ENCODE measurements at places on chromosomes 11 and 22.

- no peak for DNase-seq
Measured at GRCh38 chr11:88623531-88623930, 286.0 kb upstream of the CTSC start.

GRCh38 chr22:24526191-24526590, 28.7 kb downstream of the GUCD1 start:
- no peak for DNase-seq

- DNase-seq: peak; percentile 16
Measured at GRCh38 chr11:44680982-44681597, 45.7 kb upstream of the TSPAN18 start.

DNA sequence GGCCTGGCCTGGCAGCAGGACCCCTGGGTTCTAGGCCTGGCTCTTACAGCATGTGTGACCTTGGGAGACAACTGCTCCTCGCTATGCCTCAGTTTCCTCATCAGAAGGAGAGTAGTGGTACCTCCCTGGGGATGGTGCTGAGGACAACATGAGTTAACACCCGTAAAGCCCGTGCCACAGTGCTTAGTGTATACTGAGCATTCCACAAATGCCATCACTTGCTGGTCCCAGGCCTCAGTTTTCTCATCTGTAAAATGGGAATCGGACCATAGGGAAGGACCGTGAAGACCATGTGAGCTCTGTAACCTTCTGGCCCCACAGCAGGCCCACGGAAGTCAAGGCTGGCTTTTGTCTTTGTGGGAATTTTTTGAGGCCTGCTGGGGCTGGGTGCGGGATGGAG, 52.4 kb downstream of the DHCR7 start:
- DNase-seq: no peak

DNA sequence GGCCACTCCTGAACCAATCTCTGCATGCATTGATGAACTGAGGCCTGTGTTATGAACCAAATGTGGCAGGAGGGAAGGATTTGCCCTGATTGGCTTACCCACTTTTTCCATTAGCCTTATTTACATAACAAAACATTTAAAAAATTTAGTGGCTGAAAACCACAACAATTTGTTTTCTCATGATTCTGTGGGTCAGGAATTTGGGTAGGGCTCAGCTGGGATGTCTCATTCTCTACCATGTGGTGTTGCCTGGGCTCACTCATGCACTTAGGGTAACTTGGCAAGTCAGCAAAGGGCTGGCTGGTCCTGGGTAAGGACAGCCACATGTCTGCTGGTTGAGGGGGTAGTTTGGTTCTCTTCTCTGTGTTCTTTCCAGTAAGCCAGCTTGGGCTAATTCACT, 35.1 kb upstream of the CYP2R1 start:
- no peak for DNase-seq

GRCh38 chr22:42758931-42759629, 38.4 kb upstream of the A4GALT start:
- DNase-seq: no peak

- no peak for DNase-seq
Measured at GRCh38 chr11:35549787-35550186, 24.4 kb upstream of the PAMR1 start.

DNA sequence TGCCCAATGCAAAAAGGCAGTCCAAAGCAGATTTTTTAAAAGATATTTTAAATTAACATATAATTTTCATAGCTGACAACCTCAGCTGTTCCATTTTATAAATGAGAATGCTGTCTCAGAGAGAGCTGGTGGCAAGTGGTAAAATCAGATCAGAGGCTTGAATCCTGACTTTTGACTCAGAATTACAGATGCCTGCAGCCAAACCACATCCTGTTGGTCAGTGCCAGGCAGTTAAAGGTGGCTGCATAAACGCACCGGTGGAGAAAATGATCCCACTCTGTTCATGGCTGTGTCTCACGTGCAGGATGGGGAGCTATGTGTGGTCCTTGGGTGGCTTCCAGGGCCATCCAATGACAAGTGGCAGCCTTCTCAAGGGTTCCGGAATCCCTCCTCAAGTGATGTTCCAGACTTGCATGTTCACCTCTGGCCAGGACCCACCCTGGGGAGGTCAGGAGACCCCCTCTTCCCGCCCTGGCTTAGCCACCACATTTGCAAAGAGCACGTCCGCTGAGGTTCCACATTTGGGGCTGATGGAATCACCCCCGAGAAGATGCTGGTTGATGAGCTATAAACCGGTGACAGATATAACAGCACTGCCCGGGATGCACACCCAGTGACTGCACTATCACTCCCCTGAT, 155.5 kb downstream of the SHANK2 start:
- DNase-seq: no peak

DNA sequence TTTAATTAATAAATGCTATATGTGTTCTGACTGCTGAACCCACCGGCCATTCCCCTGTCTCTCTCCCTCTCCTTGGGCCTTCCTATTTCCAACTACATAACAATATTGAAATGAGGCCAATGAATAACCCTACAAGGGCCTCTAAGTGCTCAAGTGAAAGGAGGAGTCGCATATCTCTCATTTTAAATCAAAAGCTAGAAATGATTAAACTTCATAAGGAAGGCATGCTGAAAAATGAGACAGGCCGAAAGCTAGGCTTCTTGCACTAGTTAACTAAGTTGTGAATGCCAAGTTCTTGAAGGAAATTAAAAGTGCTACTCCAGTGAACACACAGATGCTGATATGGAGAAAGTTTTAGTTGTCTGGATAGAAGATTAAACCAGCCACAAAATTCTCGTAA, 109.2 kb downstream of the TSPAN18 start:
- DNase-seq: no peak

- DNase-seq: no peak
Measured at GRCh38 chr11:83039566-83039965, 32.1 kb downstream of the RAB30 start.

DNA sequence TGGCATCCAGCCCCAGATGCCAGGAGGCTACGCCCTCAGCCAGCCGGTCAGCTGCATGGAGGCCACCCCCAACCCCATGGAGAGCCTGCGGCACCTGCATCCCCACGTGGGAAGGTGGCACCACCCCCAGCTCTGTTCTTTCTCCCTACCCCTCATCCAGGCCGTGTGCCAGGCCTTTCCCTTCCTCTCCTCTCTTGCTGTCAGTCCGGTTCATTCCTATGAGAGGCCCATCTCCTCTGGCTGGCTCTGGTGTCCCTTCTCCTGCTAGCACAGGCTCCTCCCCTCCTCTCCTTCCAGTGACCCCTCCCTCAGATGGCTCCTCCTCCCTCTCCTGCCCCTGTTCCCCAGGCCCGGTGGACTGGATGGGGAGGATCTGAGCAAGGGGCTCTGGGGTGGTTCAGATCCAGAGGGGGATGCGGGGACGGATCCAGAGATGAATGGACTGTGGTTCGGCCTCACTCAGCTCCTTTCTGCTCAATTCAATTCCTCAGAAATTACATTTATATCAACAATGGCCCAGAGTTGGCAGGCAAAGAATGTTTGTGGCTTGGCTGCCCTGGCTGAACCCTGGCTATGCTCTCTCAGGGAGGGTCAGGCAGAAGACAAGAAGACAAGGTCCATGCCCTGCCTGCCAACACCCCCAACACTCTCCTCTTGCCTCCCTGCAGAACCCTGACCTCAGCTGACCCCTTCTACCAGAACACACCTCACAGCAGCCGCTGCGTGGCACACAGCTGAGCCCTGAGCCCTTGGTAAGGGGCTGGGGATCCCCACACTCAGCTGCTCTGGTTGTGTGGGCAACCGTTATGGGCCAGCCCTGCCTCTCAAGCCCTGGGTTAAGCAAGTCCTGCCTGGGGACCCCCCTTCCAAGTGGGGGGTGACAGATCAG, 18.5 kb upstream of the LRRC10B start:
- no peak for DNase-seq

DNA sequence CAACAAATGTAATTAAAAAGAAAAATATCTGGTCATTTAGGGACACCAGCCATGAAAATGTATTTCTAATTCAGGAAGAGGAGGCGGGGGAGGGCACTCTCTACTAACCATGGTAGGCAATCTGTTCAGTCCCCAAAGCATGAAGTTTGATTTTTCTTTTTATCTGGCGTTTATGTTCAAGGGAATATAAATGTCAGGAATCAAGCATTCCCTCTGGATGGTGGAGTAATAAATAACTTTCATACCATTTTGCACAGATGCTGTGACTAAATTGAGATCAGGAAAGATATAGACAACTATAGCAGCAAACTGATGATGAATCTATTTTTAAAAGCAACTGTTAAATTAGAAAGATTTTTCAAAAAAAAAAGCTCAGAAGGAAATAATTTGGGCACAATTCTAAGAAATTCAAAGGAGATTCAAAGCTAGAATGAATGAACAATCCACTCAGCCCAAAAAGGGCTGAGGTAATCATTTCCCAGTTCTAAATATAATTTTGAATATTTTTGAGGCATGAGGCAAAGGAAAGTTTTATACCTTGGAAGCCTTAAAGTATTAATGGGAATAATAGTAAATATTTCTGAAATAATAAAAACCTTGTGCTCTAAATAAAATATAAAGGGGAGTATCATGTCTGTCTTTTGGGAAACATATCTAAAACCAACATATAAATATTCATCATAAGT, 146.4 kb upstream of the POU2AF2 start:
- DNase-seq: no peak

GRCh38 chr22:27684901-27685300, 116.7 kb downstream of the MN1 start:
- DNase-seq: no peak

- DNase-seq: no peak
Measured at GRCh38 chr11:113397212-113397611, 9.6 kb downstream of the ANKK1 start.

- no peak for DNase-seq
Measured at GRCh38 chr11:130407978-130408377, 20.4 kb downstream of the ADAMTS8 start.

GRCh38 chr11:93221539-93221938, 23.7 kb upstream of the SLC36A4 start:
- no peak for DNase-seq

GRCh38 chr11:109298865-109299264, 123.1 kb upstream of the C11orf87 start:
- DNase-seq: no peak

DNA sequence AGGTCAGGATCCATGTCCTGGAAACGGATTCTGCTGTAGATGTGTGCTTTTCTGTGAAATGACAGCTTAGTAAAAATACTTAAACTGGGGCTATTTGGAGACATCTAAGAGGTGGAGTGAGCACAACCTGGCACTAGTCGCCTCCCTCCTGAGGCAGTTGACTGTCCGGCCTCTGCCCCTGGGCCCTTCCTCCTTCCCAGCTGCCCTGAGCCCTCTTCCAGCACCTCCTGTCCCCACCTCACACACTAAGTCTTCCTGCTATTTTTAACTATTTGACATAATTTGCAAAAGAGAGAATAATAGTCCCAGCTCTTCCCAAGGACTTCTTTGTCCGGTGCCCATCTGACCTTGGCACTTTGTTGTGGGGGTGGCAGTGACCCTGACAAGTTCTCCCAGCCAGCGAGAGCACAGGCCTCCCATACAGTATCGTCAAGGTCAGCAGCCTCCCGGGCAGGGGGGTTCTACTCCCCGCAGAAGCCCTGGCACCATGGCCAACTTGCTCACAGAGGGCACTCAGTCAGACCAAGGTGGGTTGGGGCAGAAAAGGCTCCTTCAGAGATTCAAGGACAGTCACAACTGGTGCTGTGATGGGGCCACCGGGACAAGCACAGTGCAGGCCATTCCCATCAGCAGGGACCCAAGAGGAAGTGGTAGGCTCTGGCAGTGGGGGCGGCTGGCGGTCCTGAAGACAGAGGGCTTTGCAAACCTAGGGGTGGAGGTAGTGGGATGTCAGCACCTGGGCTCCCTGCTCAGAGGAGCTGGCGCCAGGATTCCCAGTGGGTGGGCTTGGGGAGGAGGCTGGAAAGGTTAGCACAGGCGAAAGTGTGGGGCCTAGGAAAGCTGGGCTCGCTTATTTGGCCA, 5.5 kb upstream of the NEAT1 start:
- DNase-seq: no peak

GRCh38 chr11:125496529-125496857, 428 bp upstream of the FEZ1 start:
- DNase-seq: no peak

DNA sequence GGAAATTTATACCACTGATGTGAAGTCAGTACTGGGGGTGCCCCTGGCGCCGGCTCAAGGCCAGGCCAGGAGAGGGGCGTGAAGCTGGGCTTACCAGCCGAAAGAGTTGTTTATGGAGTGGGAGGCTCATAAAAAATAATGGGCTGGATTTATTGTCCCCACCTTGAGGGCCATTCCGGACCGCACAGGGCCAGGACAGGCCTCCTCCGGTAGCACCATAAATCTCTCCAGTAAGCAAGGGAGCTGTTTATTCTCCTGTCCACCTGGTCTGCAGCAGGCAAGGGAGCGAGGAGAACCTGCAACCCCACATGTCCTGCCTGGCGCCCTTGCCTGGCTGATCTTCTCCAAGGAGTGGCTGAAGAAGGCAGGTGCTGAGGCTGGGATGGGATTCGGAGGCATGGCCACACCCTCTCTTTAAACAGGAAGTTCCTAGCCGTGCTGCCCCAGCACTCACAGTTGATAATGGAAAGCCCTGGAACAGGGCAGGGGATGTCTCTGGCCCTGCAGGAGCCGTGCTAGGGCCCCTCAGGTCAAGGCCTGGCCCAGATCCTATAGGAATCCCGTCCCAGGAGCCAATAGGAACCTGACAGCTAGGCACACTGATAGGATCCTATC, 65.1 kb downstream of the SCUBE1 start:
- no peak for DNase-seq

DNA sequence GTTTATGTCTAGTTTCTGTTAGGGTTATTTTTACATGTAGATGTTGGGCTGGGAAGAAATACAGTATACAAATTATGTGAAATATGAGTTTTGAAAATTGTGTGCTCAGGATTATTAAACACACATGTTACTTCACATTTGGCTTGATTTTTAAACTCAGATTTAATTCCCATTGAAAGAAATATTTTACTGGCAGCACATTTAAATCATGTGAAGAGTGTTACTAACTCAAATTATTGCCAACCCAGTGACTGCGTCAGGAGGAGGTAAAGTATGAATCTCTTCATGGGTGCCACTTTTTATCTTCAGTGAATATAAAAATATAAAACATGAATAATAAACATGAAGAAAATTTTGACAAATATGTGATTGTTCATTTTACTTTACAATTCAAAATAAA, 457.5 kb upstream of the CCDC179 start:
- DNase-seq: no peak

DNA sequence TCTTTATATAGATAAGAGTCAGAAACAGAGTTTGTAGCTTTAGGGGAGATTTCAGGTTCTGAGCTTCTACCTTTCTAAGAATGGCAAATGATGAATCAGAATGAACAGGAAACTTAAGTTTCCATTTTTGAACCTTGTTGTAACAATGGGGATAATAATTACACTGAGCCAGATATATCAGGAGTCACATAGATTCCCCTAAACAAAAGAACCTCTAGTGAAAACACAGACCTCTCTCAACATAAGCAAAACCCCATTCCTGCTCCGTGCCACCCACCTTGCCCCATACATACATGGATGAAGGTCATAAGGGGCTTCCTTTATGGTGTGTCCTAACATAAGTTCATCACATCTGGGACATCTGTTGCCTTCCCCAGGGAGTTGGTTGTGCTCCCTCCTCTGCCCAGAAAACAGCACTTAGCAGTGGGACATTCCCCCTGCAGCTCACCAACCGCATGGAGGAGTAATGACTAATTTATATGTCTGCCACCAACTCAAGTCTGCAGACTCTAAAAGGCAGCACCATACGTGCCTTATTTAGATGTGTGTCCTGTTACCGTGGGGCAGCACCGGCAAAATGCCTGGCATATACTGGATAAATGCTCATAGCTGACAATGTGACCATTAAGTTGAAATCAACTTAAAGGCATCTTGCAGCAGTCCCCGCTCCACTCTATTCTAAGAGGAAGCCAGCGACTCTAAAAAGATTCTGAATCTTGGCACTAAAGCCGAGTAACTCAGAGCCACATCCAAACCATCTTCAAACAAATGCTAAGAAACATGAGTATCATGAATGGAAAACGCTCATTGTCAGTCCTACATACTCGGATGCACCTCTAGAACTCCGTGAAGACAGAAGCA, 8.0 kb downstream of the JAML start:
- DNase-seq: peak; percentile 37

Measured in stimulated activated CD4-positive, alpha-beta T cell treated with anti-CD3 and anti-CD28 coated beads, Interleukin-4, amount 100 ng/mL, for 4 hours (primary cell).